ENCODE measurements at places on chromosomes 16 and 17.
A peak's percentile ranks its signal among the peaks of the same experiment; 100 is the strongest.

DNA sequence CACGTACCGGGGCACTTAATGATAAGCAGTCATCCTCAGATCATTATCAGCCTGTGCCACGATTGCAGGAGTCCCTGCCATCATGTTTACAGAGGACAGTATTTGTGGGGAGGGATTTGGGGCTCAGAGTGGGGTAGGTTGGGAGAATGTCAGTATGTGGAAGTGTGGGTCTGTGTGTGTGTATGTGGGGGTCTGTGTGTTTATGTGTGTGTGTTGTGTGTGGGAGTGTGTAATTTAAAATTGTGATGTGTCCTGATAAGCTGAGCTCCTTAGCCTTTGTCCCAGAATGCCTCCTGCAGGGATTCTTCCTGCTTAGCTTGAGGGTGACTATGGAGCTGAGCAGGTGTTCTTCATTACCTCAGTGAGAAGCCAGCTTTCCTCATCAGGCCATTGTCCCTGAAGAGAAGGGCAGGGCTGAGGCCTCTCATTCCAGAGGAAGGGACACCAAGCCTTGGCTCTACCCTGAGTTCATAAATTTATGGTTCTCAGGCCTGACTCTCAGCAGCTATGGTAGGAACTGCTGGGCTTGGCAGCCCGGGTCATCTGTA, 13.5 kb upstream of the EFCAB13 start:
- no peak for DNase-seq

DNA sequence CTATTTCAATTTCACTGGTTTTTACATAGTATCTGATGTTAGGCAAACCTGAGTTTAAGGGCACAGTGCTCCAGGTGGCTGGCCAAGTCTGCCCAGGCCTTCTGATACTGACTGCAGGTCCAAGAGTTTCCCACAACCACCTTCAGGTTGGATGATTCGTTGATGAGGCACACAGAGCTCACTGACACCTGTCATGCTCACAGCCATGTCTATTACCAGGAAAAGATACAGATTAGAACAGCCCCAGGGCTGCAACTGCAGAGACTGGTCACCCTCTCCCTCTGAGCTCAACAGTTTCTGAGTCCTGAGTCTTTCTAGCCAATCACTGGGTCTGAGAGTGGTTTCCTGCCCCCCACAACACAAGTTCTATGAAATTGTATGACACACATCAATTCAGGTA, 37.2 kb downstream of the MEAK7 start:
- no peak for DNase-seq

DNA sequence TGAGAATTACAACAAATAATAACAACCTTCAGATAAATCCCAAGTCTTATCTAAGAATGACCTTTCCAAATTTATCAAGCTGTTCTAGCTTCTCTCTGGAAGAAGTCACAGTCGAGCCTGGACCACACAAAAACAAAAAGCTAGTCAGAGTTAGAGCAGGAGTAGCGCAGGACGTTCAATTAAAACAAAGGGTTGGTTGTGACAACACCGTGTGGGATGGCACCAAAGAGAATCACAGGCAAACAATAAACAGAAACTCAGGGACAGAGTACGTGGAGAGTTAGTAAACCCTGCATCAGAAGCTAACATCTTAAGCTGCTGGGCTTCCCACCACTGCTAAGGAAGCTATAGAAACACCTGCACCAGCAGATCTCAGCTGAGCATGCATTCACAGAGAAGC, 23.8 kb downstream of the ARHGAP17 start:
- DNase-seq: no peak

DNA sequence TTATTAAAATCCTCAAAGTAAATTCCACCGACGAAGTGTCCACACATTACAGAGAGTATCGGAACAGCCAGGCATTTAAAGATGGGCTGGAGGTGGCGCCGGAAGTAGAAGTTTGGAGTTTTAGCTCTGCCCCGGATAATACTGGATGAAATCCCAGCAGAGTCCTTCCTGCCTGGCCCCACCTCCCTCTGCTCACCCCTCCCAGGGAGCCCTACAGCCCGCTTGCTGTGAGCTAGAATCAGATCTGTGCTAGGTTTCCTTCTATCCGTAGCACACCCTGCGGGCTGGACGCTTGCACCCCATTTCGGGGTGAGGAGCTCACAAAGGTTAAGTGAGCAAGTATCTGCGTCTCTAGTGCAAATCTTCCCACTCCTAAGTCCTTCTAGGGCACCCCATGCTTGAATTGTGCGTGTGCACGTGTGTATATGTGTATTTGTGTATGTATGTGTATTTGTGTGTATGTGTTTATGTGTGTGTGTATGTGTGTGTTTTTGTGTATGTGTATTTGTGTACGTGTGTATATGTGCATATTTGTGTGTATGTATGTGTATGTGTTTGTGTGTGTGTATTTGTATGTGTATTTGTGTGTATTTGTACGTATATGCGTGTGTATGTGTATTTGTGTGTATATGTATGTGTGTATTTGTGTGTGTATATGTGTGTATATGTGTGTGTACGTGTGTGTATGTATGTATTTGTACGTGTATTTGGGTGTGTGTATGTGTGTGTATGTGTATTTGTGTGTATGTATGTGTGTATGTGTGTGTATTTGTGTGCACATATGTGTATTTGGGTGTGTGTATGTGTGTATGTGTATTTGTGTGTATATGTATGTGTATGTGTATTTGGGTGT, 61.4 kb downstream of the HAPSTR1 start:
- no peak for DNase-seq

GRCh38 chr16:27817038-27817437, 246.5 kb downstream of the GSG1L start:
- DNase-seq: no peak

DNA sequence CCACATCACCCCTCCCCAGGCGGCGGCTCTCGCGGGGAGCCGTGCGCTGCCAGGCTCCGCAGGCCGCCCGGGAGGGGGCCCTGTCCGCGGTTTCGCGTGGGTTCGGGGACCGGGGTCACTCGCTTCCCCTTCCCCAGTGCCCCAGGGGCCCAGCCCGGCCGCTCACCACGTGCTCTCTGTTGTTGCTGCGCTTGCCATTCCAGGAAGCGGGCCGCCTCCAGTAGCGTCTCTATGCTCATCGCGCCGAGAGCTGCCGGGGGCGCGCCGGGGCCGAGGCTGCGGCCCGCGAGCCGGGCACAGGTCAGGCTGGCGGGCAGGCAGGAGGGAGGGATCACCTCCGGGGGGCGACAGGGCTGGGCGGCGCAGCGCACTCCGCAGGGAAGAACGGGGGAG, 390 bp downstream of the MNT start:
- peak; percentile 44 for DNase-seq
